Lung microvascular endothelial cell (primary cell): ENCODE measurements at places on chromosomes 11 and 22. TPM values are rescaled to one million over a fixed set of nuclear protein-coding genes. Genes with fewer than 3 reads are reported as not detected.

FAM180B gene
- not detected in 2 replicates for total RNA-seq

TSPAN18 gene
- 25.3 and 31.5 TPM in 2 replicates for total RNA-seq

KCNQ1OT1 gene
- 0.44 and 0.79 TPM in 2 replicates for total RNA-seq

ZNF408 gene
- 3.3 and 4.2 TPM in 2 replicates for total RNA-seq

GSTT2 gene
- total RNA-seq, result 0.20 TPM in 1 of 2 replicates, not detected in the other

THY1 gene
- 0.20 and 0.22 TPM in 2 replicates for total RNA-seq

DNA sequence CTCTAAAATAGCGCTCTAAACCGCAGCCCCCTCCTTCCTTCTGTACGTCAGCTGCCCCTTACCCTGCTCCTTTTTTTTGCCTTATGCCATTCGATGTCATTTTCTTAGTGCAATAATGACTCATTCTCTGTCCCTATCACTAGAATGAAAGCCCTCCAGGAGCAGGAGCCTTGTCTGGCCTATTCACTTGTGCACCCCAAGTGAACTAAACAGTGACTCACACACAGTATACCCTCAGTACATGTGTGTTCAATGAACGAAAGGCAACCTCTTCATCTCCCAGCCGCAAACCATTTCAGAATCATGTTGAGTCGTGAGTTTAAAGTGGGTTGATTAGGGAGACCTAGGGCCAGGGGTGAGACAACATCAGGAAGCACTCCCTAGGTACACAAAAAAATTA is 50.7 kb upstream of the SPATA19 start:
- no peak for DNase-seq

DNA sequence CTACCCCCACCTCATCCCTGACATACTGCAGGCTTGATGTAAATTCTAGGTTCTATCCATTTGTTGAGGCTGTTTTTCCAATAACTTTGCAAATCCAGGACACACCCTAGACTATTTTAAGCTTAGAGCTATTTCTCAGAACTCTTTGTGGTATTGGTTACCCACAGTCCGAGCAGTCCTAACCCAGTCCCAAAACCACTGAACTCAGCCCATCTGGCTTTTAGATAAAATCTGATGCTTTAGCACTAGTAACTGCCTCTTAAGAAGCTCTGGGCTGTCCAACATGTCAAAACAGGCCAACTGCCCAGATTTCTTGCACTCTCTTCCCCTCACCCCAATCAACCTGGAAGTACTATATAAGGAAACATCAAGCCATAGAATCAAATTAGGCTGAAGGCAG is 344.4 kb upstream of the CADM1 start:
- no peak for DNase-seq

- DNase-seq, result no peak
Measured at GRCh38 chr11:44611687-44612434, 46.4 kb downstream of the CD82 start.

GRCh38 chr22:41521126-41521525 is 23.1 kb downstream of the POLR3H start:
- DNase-seq, result no peak

GRCh38 chr11:2909133-2909902 is 19.9 kb downstream of the PHLDA2 start:
- no peak for DNase-seq

DNA sequence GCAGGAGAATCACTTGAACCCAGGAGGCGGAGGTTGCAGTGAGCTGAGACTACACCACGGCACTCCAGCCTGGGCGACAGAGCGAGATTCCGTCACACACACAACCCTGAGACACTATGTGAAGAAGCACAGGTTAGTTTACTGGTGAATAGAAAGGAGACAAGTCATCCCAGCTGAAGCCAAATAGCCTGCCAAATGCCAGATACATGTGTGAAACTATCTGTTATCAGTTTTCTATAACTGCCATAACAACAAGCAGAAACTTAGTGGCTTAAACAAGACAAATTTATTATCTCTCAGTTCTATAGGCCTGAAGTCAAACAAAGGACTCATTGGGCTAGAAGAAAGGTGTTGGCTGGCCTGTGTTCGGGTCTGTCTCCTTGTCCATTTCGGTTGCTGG is 88.0 kb upstream of the CHRM4 start:
- DNase-seq, result no peak

GRCh38 chr22:26713823-26714449 is 56.5 kb downstream of the MIAT start:
- DNase-seq, result peak; percentile 34

DNA sequence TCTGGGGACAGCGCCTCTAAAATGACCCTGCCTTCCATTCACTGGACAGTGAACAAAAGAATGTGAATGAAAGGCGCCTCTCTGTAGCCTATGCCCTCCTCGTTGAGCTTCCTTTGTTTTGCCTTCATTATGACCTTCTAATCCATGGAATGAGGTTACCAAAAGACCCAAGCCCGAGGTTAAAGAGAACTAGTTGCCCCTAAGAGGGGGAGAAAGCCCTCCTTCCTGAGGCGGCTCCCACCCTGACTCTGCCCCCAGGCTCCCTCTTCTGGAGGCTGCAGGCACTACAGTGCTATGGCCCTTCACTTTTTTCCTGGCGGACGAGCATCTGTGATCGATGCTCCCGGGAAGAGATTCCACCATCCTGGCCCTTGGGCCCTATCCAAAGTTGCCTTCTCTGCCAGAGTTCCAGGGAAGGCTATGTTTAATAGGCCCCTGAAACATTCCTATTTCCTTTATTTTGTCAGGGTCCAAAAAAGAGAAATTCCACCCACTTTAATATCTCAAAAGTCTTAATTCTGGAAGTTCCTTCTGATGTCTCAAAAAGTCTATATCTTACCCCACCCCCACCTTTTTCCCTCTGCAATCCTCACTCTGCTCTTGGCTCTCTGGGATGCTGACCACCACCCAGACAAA is 147.3 kb downstream of the FEZ1 start:
- peak; percentile 31 for DNase-seq

- peak; percentile 58 for DNase-seq
Measured at GRCh38 chr11:8068605-8069221, 12.3 kb upstream of the TUB start.

- no peak for DNase-seq
Measured at GRCh38 chr11:2375964-2376551, 1.1 kb upstream of the CD81 start.

DNA sequence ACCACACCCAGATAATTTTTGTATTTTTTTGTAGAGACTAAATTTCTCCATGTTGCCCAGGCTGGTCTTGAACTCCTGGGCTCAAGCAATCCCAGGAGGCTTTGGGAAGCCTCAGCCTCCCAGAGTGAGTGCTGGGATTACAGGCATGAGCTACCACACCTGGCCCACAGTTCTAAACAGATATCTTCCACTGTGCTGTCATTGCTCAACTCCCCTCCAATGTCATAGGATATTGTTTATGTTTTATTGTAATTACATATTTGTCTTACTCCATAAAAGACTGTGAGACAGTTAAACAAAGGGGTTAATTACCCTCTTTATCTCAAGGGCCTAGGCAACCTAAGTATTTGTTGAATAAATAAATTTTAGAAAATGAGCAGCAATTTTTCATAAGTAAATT is 204.2 kb downstream of the GRM5 start:
- DNase-seq, result no peak

DNA sequence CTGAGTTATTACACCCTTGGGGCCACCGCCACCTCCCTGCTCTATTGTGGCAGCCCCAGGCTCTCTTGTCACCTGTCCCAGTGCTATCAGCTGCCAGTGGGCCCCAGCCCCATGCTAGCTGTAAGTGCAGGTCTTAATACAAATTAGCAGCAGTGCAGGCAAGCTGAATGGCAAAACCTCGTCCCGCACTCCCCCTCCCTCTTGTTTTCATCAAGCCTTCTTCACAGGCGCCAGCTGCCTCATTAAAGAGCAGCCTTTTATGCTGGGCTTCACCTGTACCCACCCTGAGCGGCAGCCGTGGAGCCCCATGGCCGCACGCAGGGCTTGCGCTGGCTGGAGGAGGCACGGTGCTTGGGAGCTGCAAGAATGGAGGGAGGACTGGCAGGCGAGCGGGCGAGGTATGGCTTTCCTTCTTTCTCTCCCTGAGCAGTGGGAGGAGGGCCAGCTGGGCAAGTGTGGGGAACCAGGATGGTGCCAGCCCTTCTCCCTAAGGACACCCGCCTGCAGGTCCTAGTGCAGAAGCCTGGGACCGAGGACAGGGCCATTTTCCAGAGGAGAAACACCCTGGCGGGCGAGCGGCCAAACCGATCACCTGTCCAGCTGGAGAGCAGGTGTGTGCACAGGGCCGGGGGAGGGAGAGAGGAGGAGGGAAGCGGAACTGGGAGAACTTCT is 70.7 kb downstream of the FLI1 start:
- DNase-seq, result no peak

- DNase-seq, result no peak
Measured at GRCh38 chr11:68011051-68011943, 1.2 kb downstream of the ALDH3B1 start.

GRCh38 chr11:78400702-78401101 is 16.9 kb downstream of the GAB2 start:
- DNase-seq, result no peak

GRCh38 chr11:72578991-72579815 is 95.0 kb downstream of the PDE2A start:
- no peak for DNase-seq

DNA sequence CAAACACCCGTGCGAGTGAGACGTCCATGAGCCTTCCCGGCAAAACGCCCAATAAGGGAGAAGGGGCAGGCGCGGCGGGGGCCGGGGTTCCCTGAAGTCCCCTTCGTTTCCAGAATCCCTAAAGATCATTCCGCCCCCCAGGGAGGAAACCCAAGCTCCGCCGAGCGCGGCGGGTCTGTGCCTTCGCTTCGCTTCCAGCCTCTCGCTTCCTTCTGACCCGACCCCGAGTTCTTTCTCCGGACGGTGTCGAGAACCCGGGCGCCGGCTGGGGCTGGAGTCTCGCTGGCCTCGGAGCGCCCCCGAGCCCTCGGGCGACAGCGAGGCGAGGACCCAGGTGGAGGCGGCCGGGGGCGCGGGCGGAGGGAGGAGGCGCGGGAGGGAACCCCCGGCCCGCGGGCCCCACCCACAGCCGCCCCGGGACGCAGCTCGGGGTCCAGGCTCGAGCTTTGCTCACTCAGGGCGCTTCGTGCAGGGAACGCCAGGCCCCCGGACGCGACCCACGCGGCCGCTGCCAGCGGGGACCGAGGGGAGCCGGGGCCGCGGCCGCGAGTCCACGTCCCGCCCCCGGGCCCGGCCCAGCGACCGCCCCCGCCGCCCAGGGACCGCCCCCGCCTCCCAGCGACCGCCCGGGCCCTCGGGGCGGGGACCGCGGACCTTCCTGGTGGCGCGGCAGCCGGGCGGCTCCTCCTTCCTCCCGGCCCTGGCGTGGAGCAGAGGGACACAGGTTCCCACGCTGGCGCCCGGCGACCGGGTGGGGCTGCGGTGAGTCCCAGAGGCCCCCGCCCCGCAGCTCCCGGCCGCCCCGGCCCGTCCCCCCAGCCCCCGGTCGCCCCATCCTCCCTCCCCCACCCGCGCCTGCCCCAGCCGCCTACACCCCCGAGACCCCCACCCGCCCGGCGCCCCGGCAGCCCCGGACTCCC is at the start of gene PGGHG:
Gene PGGHG (plus strand): TSS at position 649 of the 920 bp plus-strand sequence. CDS start 691 bp downstream, outside the sequence.
- DNase-seq, result peak; percentile 64

GRCh38 chr22:23070418-23071229 is at the start of gene GNAZ:
Gene GNAZ, plus strand, starts transcription at chr22:23070519. Its CDS starts 25,177 bp downstream, at chr22:23095696.
- DNase-seq, result no peak

DNA sequence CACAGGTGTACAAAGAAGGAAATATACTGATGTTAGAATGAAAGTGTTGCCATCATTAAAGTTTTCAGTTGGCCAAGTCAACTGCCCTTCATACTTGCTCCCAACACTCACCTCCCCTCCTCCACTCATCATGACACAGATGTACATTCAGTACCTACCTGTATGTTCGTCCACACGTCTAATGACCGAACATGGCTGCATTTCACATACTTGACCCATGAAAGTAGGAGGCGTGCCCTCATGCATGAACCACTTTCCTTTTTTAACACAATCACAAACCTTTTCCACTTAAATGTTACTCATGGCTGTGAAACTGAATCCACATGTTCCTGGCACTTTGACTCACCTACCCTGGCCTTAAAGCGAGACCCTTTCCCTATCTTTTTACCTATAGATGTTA is 3.2 kb upstream of the BUD13 start:
- no peak for DNase-seq

GRCh38 chr22:21816787-21817496 is 50.5 kb downstream of the MAPK1 start:
- peak; percentile 93 for DNase-seq

DNA sequence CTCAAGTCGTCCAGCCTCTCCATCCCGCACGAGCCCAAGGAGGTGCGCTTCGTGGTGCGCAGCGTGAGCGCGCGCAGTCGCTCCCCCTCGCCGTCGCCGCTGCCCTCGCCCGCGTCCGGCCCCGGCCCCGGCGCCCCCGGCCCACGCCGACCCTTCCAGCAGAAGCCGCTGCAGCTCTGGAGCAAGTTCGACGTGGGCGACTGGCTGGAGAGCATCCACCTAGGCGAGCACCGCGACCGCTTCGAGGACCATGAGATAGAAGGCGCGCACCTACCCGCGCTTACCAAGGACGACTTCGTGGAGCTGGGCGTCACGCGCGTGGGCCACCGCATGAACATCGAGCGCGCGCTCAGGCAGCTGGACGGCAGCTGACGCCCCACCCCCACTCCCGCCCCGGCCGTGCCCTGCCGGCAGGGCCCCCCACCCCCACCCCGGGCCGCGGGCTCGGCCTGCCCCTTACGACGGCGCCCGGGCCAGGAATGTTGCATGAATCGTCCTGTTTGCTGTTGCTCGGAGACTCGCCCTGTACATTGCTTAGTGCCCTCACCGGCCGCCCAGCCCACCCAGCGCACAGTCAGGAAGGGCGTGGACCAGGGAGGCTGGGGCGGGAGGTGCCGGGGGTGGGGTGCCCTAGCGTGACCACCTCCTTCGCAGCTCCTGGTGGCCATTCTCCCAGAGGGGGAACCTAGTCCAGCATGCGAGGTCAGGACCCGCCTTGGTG is 6.9 kb upstream of the ACR start:
- no peak for DNase-seq

- DNase-seq, result no peak
Measured at GRCh38 chr11:44032299-44033085, 15.3 kb upstream of the ACCSL start.

DNA sequence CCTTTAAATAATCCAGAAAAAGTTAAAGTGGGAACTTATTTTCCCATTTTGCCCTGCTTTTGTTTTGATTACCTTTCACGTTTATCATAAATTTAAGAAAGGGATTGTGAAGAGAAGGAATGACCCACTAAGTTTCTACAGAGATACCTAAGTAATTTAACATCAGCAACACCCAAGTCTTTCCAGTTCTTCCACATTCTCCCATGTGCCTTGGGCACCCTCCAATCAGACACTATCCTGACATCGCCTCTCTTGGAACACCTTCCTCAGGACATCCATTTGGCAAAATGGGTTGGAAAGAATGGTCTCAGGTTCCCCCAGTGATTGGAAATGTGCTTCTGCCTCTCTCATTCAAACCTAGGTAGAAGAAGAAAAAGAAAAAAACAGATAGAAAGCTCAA is 6.3 kb downstream of the BBOX1 start:
- DNase-seq, result no peak

DNA sequence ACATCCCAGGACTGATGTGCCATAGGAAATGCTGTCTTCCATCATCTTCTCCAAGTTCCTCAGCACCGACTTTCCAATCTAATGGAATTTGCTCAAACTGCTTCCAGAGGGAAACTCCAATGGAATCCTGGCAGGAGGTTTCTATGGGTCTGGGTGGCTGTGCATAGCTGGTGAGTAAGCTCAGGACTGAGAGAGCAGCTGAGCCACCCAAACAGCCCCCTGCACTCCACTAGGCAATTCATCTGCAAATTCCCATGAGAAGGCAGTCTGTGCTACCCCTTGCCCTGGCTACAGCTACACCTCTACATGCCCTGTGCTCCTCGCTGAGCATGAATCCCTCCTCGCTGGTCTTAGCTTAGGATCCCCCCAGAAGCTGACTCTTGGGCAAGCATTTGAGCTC is 127.9 kb upstream of the CSNK2A3 start:
- no peak for DNase-seq
